ENCODE measurements at places on chromosomes 6 and 20. TPM values are rescaled to one million over a fixed set of nuclear protein-coding genes. Genes with fewer than 3 reads are reported as not detected.

DNA sequence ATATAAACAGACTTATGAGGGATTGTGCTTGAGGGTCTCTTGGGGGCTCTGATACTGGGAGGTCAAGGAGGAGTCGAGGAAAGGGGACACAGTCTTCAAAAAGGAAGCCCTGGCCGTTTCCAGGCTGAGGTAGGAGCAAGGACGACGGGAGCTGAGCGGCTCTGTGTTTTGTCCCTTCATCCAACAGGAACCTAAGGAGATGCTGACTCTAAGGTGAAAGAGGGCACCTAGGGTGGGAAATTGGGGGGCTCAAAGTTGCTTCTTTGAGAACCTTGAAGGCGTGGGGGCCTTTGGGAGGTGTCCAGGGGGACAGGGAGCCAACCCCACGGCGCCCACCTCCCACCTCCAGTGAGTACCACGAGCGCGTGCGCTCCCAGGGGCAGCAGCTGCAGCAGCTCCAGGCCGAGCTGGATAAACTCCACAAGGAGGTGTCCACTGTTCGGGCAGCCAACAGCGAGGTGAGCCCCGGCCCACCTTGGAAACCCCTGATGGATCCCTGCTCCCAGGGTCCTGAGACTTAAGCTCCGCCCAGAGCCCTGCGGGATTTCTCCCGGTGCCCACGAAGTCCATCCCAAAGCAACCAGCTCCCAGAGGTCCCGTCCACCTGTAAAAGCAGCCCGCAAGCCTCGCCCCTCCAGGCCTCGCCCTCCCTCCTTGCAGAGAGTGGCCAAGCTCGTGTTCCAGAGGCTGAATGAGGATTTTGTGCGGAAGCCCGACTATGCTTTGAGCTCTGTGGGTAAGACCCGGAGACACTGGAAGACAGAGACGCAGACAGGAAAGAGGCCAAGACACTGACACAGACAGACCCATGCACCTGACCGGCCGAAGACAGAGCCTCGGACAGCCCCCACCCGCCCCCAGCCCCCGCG is 2.9 kb downstream of the SPAG4 start:
- no peak for DNase-seq

GRCh38 chr6:168834801-168835200 is 393.8 kb downstream of the SMOC2 start:
- DNase-seq, result peak; percentile 90

DNA sequence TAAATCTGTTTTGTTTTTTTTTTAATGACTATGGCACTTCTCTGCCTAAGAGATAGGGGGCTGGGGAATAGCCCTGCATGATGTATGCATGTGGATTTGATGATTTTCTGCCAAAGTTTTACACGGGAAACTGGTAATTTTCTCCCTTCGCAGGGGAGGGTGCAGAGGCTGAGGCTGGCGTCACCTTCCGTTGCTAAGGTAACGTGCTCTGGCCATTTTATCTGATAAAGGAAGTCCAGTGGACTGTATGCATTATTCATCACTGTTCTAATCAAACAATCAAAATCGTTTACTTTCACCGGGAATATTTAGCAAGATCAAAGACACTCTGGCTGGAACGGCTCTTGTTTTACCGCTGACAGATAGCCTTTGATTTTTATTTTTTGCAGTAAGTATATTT is 789 bp downstream of the PHACTR1 start:
- DNase-seq, result no peak

- no peak for DNase-seq
These were observed 93.8 kb upstream of the LY86 start for GRCh38 chr6:6494677-6495076.

GRCh38 chr6:15661853-15662325 is 939 bp downstream of the DTNBP1 start:
- DNase-seq, result no peak

AIG1 gene
- 180 TPM for polyA plus RNA-seq

LTB gene
- polyA plus RNA-seq, result 20.1 TPM

DNA sequence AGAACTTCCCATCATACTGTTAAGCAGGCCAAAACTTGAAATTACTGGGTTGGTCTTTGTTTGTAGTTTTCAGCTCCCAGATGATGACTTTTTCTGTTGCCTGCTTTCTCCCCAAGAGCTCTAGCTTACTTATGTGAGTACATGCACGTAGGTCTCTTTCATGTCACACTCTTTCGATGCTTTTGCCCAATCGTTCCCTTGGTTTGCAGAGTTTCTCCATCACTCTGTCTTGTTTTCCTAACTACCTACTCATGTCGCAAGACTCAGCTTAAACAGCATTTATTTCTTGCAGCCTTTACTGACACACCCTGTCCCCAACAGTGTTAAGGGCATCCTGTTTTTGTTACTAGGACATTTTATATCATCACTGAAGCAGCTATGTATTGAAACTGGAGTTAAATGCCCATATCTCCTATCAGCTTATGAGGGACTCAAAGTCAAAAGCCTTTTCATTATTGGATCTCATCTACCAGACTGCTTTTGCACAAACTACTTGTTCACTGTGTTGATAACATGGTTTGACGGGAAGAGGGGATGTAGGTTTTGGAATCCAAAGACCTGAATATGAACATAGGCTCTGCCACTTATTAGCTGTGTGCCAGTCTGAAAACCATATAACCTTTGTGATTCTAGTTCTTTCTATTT is 2.9 kb downstream of the ARG1 start:
- DNase-seq, result no peak

LY6G6F gene
- polyA plus RNA-seq, result 0.07 TPM

HLA-DQA1 gene
- 53.4 TPM for polyA plus RNA-seq

DNA sequence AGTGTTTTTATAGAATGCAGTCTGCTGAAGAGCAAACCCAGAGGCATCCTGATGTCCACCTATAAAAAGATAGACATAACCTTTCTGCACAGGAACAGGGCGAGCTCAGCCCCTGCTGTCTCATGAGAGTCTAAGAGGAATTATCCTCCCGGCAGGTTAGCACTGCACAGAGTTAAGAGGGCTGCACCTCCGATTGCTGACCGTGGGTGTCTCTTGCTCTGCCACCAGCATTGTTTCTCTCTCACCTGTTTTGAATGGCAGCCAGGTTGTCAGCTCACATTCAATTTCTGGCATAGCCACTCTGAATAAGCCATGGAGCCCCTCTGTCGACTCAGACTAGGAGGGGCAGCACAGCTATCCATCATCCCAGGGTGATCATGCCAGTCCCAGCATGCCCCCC is 211.2 kb downstream of the PHACTR1 start:
- DNase-seq, result no peak

Measured in large intestine (tissue), 12 donors.